Stimulated activated naive CD4-positive, alpha-beta T cell treated with Interleukin-2 at 50 U/mL for 16 hours (primary cell): ENCODE measurements at places on chromosomes 1 and 21.

GRCh38 chr1:192600275-192600674 is 24.7 kb downstream of the RGS1 start:
- no peak for DNase-seq

DNA sequence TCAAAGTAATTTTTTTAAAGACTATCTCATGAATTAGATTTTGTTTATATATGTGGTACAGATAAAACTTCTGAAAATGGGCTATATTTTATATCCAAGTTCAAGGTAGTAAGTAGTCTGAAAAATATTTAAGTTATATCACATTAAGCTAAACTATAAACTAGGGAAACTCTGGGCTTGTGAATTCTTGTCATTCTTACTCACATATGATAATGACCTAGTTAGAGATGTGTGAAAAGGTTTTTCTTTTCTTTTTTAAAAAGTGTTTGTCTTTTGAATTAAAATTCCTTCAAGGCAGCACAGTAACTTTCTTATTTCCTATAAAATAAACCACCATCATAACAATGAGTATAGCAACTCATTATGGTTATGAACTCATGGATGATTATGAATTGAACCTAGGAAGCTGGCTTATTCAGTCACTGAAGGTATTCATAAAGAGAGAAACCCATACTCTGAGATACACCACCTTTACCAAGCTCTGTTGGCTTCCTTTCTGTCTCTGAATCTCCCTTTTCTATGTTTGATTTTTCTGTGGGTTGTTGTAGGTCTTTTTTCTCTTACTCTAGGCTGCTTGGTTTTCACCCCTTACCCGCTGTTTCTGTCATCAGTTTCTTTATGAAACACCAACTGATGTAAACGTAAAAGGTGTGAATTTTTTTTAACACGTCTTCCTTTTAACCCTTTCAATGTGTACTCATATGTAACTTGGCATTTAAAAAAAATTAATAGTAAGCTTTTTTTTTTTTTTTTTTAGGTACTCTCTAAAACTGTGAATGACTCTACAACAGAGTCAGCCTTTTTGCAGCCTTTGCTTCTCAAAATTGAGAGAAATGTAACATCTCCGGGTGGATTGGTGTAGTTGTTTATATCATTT is 25.2 kb downstream of the IL12RB2 start:
- no peak for DNase-seq

- DNase-seq, result no peak
Measured at GRCh38 chr1:110340207-110340468, 961 bp downstream of the RBM15 start.

- no peak for DNase-seq
Measured at GRCh38 chr1:60413091-60413490, 339.5 kb upstream of the C1orf87 start.

DNA sequence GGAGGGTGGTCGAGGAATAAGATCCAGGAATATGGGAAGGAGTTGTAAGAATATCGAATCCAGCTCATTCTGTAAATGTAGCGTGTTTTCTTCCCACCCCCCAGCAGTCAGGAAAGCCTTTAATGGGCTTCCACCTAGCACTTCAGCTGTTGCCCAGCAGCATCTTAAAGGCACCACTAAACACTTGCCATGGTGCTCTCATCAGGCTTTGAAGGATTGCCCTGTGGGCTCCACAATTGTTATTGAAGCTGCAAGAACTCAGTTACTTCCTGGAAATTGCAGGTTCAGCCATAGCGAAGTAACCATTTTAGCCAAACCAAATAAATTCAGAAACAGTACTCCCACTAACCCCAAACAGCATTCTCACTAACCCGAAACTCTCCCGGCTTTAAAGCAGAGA is 511.2 kb downstream of the PLPP3 start:
- DNase-seq, result no peak

DNA sequence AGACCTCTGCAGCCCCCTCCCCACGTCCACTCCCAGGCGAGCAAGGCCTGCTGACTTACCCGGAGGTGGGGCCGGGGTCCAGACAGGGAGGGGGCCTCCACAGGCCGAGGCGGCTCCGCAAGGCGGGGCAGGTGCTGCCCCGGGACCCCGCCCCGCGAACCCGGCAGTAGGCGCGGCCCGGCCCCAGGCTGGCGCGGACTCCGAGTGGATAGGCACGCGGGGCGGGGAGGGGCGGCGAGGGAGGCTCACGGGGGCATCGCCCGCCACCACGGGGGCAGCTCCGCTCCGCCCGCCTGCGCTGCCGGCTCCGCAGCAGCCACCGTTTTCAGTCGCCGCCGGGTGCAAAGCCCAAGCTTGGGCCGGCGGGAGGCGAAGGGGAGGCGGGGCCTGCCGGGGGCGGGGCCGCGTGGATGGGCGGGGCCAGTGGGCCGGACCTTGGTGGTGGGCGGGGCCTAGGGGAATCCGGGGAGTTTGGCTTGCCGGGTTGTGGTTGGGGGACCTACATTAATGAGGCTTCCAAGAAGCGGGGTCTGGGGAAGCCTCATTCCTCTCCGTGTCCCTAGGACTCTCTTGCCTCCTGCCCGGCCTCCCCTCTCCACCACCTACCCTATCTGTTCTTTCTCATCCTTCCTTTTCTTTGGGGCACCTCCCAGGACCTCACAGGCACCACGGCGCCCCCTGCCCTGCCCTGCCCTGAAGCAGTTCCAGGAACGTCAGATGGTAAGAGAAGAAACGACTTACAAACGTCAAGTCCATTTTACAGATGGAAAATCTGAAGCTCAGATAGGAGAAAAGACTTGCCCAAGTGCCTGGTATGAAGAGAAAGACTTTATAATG is at the start of gene RIMS3:
Gene RIMS3, minus strand, starts transcription at position 348 of the 837 bp plus-strand sequence. CDS start 23,757 bp downstream, outside the sequence.
- DNase-seq, result peak; percentile 71

DNA sequence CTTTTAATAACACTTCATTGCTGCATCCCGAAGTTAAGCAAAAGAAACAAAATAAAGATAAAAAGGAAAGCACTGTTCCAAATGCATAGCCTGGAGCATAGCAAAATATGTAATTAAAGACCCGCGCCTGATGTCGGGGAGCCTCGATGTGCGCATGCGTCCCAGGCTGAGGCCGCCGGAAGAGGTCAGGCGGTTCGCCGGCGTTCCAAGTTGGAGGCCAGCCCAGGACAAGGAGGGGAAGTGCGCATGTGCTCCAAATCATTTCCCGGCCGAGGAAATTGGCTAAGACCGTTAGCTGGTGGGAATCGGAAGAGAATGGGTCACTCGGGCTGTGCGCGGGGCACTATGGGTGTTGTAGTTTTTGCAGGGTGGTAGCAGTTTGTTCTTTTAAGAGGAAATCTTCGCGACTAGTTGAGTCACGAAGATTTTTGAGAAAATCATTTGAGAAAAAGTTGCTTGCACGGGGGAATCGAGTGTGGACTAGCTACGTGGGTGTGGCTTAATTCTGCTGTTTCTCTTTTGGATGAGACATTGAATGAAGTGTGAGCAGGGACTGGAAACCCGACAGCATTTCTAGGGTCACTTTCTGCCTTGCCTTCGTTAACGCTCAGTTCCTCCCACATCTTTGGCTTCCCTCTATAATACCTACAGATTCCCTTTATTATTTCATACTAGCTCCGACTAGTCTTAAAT is 31.0 kb upstream of the CD1D start:
- DNase-seq, result peak; percentile 65

- no peak for DNase-seq
Measured at GRCh38 chr1:228091084-228091483, 8.6 kb downstream of the ARF1 start.

- no peak for DNase-seq
Measured at GRCh38 chr1:187157552-187157951, 328.8 kb downstream of the PLA2G4A start.

DNA sequence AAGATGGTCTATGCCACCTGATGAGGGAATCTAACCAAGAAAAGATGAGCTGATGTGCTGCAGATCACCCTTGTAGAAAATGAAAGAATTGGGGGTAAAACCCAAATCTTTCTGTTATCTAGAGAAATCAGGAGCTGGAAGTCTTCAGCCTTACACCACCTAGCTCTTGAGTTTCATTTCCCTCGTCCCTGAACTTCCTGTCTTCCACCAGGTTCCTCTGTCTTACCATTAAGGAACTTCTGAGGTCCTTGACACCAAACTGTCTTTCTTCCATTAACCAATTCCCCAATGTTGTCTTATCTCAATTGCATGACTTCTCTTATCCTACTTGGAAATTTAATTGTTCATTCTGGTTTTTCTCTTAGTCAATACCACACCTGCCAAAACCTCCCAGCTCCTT is 31.5 kb downstream of the LPAR3 start:
- DNase-seq, result no peak

DNA sequence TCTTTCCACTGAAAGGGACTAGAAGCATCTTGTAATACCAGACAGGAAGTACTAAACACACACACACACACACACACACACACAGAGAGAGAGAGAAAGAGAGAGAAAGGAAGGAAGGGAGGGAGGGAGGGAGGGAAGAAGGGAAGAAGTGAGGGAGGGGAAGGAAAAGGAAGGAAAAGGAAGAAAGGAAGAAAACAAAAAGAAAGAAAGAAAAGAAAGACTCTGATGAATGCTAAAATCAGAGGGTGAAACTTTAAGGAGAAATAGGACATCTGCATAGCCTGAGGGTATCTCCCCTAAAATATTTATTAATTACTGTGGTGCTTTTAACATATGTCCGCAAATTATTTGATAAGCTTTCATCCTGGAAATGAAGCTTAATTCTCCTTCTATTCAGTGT is 10.6 kb downstream of the TRIT1 start:
- no peak for DNase-seq

- no peak for DNase-seq
Measured at GRCh38 chr1:23867542-23867894, 572 bp downstream of the FUCA1 start.

DNA sequence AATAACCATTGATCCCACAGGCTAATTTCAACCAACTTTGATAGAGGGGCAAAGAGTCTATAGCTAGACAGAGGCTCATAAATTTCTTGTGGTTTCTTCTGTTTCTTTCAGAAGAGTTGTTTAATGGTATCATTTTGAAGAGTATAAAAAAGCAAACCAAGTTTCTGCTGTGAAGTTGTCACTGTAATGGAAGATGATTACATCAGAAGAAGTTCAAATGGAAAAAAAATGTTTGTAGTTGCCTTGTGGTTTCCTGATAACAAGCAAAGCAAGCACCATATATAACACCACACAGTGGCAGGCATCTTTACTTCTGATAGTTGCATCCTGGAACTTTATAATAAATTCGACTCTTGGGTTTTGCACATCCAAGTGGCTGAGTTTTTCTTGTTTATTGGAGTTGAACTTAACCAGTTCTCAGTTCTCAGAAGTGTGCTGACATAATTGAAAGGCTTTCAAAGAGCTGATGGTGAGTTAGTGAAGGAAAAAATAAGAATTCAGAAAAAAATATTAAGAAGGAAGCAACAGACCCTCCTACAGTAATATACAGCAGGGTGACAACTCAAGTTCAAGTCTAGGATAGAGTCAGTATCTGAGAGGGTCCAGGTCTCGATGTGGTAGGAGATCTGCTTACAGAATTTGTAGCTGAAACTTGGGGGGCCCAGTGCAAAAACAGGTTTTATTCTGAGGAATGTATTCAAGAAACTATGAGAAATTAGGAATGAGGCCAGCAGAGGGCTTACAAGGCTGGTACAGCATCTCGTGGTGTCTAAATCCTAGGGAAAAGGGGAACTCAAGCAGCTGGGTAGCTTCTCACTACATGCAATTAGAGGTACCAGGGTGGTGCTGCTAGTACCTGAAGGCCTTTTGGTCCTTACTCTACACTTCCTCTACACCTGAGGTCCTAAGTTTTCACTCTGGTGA is 123.5 kb downstream of the CRB1 start:
- no peak for DNase-seq

- no peak for DNase-seq
Measured at GRCh38 chr21:14942801-14943490, 121.9 kb downstream of the NRIP1 start.

DNA sequence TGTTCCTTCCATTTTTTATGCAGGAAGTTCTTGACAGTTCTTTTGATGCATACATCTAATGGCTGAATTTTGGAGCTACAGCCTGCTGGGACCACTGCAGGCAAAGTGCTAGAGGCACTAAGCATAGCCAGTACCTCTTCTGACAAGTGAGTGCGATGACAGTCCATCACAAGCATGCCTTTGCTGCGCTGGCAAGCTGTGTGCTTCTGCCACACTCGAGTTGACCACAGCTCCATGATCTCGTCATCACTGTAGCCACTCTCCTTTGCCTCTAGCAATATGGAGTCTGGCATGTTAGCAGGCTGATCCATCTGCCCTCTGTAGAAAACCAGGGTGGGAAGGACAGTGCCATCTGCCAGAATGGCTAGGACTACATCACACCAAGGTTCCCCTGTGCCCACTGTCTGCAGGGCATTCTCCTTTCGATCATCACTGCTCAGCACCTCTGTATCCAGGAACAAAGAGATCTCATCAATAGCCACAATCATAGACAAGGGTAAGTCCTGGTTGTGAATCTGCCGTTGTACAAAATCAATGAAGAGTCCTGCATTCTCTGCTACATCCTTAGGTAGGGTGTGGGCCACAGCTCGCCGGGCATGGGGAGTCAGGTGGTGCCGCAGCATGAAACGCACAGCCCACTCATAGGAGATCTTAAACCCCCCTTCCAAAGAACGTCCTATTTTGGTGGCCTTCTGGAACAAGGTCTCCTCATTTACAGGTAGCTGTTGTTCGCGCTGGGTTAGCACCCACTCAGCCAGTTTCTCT is 6.0 kb downstream of the PSMB4 start:
- DNase-seq, result no peak

DNA sequence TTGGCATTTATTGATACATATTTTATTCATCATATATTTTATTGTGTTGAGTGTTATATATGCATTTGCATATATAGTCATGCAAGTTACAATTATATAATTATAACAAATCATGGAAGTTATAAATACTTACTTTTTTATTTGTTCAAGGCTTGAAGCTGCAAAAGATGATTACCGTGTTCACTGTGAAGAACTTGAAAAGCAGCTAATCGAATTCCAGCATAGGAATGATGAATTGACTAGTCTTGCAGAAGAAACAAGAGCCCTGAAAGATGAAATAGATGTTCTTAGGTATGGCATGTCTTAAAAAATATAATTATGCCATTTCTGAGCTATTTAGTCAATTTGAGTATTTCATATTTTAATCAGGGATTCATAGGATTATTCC is 32.1 kb downstream of the HOOK1 start:
- no peak for DNase-seq

- peak; percentile 8 for DNase-seq
Measured at GRCh38 chr1:173914366-173914871, 2.7 kb downstream of the SERPINC1 start.

DNA sequence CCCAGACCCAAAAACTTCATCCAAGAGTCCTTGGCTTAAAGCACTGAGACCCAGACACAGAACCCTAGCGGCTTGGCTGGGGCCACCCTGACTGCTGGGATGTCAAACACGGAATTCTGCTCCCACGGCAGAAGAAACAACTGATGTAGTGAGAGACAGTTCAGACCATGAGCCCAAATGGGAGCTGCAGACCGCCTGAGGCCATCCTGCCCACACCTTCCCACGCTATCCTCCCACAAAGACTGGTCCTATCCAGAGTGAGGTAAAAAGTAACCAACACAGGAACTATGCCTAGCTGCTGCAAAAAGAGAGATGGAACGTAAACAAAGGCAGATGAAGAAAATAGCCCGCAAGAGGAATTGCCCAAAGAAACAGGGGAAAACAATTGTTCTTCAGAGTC is 203.3 kb downstream of the PTPRU start:
- DNase-seq, result no peak

- no peak for DNase-seq
Measured at GRCh38 chr1:201655910-201656309, 117.0 kb downstream of the NAV1 start.
